ENCODE measurements at places on chromosomes 16 and 17. TPM values are rescaled to one million over a fixed set of nuclear protein-coding genes. Genes with fewer than 3 reads are reported as not detected.

DNA sequence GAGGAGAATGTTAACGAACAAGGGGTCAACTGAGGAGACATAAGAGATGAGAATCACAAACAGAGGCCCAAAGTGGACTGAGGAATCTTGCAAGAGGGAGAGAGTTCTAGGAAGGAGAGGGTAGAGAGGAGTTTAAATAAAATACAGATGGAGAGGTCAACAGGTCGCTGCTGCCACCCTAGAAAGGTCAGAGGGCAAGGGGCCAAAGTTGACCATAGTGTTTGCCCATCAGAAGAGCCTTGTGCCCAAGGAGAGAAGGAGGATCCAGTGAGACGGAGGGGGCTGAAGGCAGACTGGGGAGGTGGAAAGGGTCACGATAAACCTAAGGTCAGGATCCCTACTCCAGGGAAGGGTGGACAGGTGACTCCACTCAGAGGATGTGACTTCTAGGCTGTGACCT, 6.9 kb upstream of the ITGA3 start:
- DNase-seq = no peak
- H3K27ac ChIP-seq = no peak overlapping the region
- no peaks in the 10 kb centered on the region for H3K27me3 ChIP-seq
- H3K4me3 ChIP-seq = no peak overlapping the region
- H3K4me1 ChIP-seq = no peaks in the 10 kb centered on the region

GRCh38 chr16:30902029-30902972, 5.9 kb downstream of the CTF1 start:
- no peaks in the 10 kb centered on the region for H3K27me3 ChIP-seq
- peak overlapping the region; percentile 80 for H3K4me3 ChIP-seq
- no peaks in the 10 kb centered on the region for H3K4me1 ChIP-seq
- no peaks in the 10 kb centered on the region for H3K36me3 ChIP-seq
- peak; percentile 91 for DNase-seq

DNA sequence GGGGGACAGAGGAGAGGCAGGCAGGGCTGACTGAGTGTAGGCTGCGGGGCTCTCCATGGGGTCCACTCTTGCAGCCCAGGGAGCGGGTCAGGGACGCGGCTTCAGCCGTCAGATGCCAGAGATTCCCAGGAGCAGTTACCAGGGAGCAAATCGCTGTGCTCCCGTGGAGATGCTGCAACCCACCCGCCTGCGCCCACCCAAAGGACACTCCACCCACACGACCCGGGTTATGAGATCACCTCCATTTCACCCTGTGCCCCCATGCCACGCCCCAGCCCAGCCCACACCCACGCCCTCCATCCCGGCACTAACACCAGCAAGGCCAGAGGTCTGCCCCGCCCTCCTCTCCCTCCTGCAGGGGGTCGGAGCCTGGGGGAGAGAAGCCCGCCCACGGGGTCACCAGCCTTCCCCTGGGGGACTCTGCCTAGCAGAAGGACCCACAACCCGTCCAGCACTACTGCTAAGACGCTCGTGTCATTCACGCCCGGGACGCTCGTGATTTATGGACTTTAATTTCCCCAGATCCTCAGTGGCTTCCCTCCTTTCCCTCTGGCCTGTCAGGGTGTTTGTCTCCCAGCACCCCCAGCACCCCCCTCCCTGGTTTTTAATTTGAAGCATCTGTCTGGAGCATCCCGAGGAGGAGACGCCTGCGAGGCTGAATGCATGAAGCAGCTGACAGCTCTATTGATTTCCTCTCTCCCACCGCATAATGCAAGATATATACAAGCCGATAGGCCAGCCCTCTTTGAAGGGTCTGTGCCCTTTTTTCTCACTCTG, 6.7 kb upstream of the RPL38 start:
- no peaks in the 10 kb centered on the region for H3K4me1 ChIP-seq
- no peak overlapping the region for H3K4me3 ChIP-seq
- H3K36me3 ChIP-seq = no peaks in the 10 kb centered on the region
- H3K27me3 ChIP-seq = no peaks in the 10 kb centered on the region
- DNase-seq = no peak
- no peak overlapping the region for H3K27ac ChIP-seq

DNA sequence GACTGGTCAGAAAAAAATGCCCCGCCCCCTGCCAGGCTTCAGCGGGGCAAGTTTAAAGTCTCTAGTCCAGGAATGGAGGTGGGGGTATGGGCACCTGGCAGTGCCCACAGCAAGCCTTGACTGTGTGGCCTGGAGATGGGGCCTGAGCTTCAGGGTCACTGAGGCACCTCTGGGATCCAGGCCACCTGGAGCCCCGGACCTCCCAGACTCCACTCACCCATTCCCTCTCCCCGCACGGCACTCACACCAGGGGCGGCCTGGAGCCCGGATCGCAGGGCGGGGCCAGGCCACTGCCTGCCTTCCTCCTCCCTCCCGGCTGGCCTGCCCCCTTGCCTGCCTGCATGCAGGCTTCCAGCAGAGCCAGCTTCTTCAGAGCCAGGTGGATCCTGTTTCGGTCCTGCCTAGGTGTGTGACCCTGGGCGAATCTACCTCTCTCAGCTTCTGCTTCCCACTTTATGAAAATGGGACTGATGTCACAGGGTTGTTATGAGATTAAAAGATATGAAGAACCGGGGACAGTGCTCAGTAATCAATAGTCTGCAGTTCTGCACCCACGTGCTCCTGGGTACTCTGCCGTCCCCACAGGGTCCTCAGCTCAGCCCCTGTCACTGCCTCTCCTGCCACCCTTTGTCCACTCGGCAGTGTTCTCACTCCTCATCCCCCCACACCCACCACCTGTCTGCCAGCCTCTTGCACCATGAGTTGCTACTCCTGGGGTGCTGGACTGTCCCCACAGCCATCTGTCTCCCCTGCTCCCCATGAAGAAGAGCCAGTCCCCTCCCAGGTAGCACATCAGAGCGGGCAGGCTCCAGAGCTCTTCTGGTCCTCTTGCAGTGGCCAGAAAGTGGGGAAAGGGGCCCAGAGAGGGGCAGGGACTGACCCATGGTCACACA, 1.2 kb upstream of the TCAP start:
- H3K4me3 ChIP-seq = no peak overlapping the region
- H3K27ac ChIP-seq = no peak overlapping the region
- H3K36me3 ChIP-seq = peaks cover 3% of the 10 kb centered on the region
- no peak for DNase-seq
- H3K4me1 ChIP-seq = no peaks in the 10 kb centered on the region

DNA sequence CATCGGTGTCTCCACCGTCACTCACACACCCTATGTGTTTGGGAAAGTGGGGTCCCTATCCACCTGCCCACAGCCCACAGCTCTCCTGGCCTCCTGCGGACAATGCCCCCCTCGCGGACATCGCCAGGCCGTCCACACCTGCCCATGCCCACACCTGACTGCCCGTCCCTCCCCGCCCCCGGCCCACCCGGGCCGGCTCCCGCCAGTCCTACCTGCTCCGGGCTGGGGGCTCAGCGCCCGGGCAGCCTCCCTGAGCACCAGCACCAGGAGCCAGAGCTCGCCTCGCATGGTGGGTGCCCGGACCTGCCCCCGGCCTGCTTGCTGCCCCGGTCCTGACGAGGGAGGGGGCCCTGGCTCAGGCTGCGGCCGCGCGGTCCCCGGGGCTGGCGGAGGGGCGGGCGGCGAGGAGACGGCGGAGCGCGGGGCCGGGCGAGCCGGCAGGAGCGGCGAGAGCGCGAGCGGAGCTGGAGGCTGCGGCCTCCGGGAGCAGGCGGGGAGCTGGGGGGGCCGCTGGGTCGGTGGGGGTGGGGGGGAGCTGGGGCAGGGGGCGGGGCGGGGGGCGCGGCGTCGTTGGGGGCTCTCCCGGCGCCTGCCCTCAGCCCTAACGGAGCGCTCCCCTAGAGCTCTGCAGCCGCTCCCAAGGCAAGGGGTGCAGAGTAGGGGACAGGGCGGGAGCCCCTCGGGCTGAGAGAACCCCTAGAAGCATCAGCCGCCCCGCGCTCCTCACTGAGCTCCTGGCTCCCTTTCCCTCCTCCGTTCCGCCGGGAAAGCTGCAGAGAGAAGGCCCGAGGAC, at the start of gene PLXDC1:
Gene PLXDC1, minus strand, starts transcription at position 488 of the 793 bp plus-strand sequence. Its CDS starts 200 bp downstream, at position 288.
- H3K27ac ChIP-seq = no peak within 1 kb of the TSS
- H3K27me3 ChIP-seq = no peaks in the 10 kb centered on the region
- H3K4me3 ChIP-seq = no peak within 1 kb of the TSS
- no peaks in the 10 kb centered on the region for H3K4me1 ChIP-seq

DNA sequence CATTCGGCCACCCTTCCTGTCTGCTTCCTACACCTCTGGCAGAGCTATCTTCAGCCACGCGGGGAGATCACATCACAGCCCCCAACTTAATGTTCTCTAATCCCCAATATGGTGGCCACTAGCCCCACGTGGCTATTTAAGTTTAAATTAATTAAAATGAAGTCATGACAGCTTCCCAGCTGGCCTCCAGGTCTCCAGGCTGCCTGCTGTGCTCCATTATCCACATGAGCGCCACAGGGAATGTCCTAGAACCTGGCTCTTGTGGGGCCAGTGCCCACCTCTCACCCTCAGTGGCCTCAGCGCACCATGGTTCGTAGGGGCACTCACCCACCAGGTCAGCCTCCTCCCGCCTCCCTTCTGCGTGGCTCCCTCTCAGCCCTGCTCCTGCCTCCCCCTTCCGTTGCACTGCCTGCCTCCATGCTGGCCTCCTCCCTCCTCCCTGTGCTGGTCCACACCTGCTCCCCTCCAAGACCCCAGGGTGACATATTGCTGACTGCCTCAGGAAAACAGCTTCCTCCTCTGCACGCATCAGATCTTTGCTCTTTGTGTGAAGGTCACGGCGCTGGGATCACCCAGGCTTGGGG, 47.7 kb downstream of the IRF8 start:
- no peaks in the 10 kb centered on the region for H3K4me1 ChIP-seq
- no peak overlapping the region for H3K4me3 ChIP-seq
- no peaks in the 10 kb centered on the region for H3K36me3 ChIP-seq
- no peaks in the 10 kb centered on the region for H3K27me3 ChIP-seq
- DNase-seq = no peak

DNA sequence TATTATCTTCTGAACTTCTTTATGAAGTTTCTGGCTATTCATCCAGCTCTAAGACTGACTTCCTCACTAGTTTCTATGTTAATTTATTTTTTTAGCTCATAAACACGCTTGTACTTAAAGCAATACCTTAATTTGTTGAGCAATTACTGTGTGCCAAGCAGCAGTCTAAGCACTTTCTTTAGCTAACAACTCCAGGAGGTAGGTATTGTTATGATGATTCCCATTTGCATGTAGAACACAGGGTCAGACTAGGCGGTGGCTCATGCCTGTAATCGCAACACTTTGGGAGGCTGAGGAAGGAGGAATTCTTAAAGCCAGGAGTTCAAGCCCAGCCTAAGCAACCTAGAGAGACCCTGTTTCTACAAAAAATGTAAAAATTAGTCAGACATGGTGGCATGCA, 19.8 kb downstream of the DNAH3 start:
- H3K4me1 ChIP-seq = no peaks in the 10 kb centered on the region
- DNase-seq = no peak
- H3K27me3 ChIP-seq = no peaks in the 10 kb centered on the region
- no peak overlapping the region for H3K27ac ChIP-seq

DNA sequence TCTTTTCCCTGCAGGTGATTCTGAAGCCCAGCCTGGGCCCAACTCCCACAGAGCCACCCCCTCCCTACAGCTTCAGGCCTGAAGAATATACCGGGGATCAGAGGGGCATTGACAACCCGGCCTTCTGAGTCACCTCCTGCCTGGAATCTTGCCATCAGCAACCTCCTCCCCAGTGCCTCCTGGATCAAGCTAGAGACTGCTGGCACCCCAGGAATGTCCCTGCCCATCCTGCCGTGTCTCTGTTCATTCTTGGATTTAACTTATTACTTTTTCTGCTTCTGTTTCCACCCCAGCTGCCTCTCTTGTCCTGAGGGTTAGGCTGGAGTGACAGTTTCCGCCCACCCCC, 4.9 kb downstream of the TMEM92 start:
- no peak overlapping the region for H3K27ac ChIP-seq
- H3K27me3 ChIP-seq = no peaks in the 10 kb centered on the region
- no peak for DNase-seq

The DOC2A gene
- 0.23 TPM for total RNA-seq

The KRT32 gene
- total RNA-seq = not detected

The SULT1A1 gene
- 29.8 TPM for total RNA-seq

Data from aorta (tissue), 5 donors.